ENCODE measurements at places on chromosomes 5 and 9.

DNA sequence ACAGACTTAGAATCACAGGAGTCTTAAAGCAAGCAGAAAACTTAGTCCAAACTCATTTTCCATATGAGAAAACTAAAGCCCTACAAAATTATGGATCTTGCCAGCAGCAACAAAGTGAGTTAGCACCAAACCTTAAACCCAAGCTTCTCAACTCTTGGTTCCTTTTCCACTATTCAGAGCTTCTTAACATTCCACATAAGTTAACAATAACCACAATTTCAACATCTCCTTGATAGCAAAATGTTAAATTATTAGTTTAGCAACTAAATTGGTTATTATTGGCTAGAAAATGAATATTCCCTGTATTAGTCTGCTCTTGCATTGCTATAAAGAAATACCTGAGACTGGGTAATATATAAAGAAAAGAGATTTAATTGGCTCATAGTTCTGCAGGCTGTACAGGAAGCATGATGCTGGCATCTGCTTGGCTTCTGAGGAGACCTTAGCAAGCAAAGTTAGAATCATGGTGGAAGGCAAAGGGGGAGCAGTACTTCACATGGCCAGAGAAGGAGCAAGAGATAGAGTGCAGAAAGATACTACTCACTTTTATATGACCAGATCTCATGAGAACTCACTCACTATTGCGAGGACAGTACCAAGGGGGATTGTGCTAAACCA is 26.2 kb upstream of the ARSB start:
- no peak for DNase-seq

GRCh38 chr5:136006761-136007251 is 22.0 kb upstream of the TGFBI start:
- no peak for DNase-seq

DNA sequence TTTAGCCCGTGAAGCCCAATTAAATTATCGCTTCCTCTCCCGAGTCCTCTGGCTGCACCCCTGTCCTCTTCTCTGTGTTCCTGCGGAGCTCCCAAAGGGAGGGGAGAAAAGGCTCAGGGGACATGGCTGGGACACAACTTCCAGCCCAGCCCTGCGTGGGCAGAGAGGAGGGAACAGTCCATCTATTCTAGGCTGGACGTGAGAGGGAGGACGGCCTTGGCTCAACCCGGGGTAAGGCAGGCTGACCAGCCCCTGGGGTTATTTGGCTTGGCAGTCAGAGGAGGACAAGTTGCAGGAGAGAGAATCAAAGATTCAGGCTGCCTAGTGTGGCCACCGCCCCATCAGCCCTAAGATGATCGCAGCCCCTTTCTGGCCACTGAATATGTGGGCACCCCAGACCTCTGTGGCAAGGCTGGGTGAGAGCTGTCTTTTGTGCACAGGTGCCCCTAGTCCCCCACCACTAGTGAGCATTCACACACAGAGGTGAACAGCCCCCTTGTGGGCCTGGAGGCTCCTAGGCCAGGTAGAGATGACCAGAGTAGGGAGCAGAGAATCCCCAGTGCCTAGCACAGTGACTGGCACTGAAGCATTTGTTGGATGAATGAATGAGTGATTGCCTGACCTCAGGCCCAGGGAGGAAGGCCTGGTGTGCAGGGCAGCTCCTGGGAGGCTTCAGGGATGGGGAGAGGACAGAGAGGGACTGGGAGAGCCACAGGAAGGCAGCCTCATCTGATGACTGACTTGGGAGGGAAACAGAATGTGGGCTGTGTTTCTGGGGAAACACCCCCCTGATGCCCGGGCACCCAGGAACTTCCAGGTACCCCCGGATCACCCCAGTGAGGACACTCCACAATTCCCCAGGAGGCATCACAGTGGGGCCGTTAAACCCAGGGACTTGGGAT is 133.9 kb downstream of the C9orf50 start:
- no peak for DNase-seq

DNA sequence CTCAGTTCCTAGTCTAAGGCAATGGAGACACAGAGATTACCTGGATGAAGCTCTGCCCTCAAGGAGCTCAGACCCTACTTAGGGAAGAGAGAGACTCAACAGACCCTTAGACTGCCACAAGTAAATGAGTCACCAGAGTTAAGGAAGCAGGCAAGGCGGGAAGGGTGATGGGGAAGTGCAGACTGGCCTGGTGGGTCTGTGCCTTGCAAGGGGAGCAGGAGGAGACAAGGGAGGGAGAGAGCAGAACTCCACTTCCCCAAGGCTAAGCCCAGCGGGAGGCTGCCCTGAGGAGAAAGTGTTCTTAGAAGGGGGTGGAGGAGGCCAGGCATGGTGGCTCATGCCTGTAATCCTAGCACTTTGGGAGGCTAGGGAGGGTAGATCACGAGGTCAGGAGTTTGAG is 83.7 kb downstream of the HRH2 start:
- no peak for DNase-seq

DNA sequence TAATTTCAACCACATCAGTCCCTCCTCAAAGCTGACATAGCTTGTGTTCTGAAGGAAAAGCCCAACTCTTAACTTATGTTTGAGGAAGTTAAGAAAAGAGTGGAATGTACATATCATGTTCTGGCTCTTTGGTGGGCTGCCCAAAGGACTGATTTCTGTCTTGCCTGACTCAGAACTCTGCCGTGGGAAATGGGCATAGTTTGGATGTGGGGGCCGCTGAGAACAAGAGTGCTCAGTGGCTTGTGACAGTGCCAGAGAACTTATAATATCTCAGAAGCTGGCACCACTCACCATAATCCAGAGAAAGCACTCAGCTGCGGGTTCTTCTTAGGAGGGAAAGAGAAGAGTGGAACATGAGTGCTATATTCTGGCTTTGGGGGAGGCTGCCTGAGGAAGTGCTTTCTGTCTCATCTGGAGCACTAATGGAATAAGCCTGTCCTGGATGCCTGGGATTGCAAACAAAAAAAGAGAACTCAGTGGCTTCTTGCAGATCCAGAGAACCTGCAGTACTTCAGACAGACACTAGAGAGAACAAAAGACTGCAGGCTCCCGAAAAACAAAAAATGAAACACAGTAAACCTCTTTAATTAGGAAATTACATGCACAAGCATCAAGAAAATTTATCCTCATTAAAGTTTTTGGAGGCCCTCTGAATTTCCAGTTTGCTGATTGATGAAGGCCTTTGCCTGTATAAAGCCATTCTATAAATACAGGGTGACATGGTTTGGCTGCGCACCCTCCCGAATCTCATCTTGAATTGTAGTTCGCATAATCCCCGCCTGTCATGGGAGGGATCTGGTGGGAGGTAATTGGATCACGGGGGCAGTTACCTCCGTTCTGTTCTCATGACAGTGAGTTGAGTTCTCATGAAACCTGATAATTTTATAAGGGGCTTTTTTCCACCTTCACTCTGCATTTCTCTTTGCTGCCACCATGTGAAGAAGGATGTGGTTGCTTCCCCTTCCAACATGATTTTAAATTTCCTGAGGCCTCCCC is 207.0 kb downstream of the DMAC1 start:
- DNase-seq = no peak

DNA sequence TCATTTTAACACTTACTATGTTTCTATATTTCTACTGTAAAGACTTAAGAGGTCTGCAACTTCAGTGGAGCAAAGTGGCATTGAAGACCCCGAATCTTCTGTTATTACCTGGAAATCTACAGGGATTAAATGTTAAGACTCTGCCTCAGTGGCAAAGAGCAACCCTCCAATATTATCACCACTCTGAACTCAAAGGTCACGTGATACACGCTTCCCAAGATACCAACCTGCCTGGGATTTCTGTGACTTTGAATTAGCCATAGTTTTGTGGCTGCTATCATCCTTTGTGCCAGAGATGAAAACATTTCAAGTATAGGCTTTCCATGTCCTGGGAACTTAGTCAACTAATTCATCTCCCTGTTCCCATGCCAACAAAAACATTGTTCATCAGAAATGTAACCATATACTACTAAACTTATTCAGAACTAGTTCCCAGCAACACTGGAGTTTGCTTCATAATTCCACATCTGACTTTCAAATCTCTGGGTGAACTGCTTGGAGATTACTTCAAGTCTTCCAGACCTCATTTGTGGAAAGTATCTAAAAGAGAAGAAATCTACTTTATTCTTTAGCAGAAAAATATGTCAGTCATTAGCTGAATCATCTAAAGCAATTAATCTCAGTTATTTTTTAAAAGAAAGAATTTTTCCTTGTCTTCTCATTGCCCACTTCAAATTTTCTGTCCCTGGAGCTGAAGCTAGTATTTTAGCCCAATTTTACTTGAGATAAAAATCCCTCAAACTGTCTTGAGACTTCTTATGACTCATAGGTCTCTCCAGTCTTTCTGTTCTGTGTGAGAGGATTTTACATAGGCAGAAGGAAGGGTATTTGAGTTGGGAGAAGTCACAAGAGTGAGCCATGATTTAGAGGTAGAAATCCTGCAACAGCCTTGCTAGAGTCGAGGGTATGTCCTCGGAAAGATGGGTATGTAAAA is 83.0 kb downstream of the ZNF462 start:
- no peak for DNase-seq

GRCh38 chr5:172167895-172168294 is 20.1 kb downstream of the STK10 start:
- DNase-seq = no peak

DNA sequence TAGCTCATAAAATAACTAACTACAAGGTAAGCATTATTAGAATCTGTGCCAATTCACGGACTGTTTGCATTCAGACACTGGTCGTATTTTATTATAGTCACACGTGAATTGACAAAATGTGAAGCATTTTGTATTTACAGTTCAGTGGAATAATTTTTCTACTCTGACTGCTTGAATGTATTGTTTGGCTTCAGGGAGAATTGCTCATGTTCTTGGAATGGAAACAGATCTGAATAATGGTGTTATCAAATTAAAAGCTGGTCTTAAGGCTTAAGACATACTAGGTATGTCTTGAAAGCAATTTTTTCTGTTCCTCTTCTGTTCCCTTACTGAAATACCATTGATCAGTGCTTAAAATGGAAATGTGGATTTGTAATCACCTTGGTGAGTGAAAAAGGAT is 543.7 kb upstream of the TLE4 start:
- DNase-seq = no peak

GRCh38 chr9:72006501-72006900 is 53.9 kb downstream of the C9orf57 start:
- no peak for DNase-seq

GRCh38 chr9:117938086-117938485 is 233.9 kb downstream of the TLR4 start:
- no peak for DNase-seq

- DNase-seq = no peak
Measured at GRCh38 chr5:102107865-102108264, 188.2 kb downstream of the SLCO4C1 start.

GRCh38 chr5:132313366-132313765 is 19.2 kb downstream of the SLC22A4 start:
- DNase-seq = no peak

DNA sequence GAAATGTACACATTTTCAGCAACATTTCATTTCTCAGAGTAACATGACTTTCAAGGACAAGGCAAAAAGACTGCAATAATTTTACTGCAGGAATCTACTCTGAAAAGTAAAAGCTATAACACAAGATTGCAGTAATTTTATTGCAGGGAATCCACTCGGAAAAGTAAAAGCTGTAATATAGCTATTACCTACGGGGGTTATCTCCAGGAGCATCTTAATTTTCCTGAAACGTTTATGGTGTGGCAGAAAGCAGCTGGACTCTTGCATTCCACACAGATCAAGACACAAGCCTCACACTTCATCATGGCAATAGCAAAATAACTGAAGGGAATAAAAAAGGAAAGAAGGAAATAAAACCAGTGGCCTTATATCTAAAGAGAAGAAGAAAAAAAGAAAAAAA is 171.2 kb downstream of the TSSK1B start:
- no peak for DNase-seq

GRCh38 chr5:82858151-82859025 is 218.8 kb downstream of the TMEM167A start:
- DNase-seq = no peak

GRCh38 chr9:117825609-117826347 is 121.6 kb downstream of the TLR4 start:
- DNase-seq = peak; percentile 4

DNA sequence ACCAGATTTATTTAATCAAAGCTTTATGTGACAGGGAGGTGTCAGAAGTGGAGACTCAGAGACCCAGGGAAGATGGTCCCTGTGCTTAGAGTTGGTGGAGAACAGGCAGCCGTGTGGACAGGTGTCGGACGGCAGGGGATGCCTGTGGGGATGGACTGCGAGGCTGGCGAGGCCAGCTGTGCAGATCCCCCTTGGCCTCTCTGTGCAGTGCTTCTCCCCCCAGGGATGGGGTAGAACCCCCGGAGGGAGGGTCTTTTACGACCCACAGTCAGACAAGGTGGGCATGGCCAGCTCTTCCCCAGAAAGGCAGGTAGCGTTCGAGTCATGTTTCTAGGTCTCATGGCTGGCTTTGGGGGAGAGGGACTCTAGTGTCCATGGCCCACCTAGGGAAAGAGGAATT is 4.7 kb upstream of the SLC2A6 start:
- no peak for DNase-seq

- DNase-seq = no peak
Measured at GRCh38 chr9:112271466-112272098, 61.8 kb downstream of the PTBP3 start.

GRCh38 chr9:110133608-110134210 is 74.2 kb downstream of the C9orf152 start:
- no peak for DNase-seq

GRCh38 chr5:116372931-116373597 is 201.6 kb downstream of the SEMA6A start:
- no peak for DNase-seq

- DNase-seq = no peak
Measured at GRCh38 chr5:17149786-17150185, 67.6 kb upstream of the BASP1 start.

DNA sequence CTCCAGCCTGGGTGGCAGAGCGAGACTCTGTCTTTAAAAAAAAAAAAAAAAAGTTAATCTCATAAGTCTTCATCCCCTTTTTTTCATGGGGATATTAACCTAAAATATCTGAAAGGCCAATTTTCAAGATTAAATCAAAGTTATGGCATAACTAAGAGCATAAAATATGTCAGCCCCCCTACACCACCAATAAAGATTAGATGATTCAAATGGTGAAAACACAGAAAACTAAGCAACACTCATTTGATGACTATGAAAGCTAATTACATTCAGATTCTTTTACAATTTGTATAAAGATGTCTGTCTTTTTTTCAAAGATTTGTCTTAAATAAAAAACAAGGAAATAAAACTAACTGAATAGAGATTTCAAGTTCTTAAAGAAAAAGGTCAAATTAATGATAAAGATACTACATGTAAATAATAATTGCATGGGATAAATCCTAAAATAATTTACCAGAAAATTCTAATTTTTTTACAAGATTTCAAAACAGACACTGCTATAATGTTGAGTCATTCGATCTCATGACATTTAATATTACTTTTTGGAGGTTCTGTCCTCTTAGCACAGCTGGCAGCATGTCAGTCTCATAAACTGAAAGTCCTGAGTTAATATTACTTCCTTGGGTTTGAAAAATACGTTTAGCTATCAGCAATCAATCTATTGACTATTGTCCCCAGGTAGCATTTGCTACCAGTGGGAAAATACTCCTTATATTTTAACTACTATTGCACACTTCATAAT is 112.9 kb downstream of the KIAA0825 start:
- DNase-seq = no peak

Data from effector CD8-positive, alpha-beta T cell (primary cell).